ENCODE measurements at places on chromosomes 2 and 18.

- DNase-seq: no peak
These were observed 36.7 kb downstream of the RMC1 start for GRCh38 chr18:23539911-23540525.

GRCh38 chr2:236162031-236162845 is 5.9 kb downstream of the GBX2 start:
- DNase-seq: no peak

- peak; percentile 24 for DNase-seq
These were observed 33.1 kb upstream of the HDAC4 start for GRCh38 chr2:239433777-239434403.

- no peak for DNase-seq
These were observed 49.1 kb downstream of the KIAA2012 start for GRCh38 chr2:202122163-202122540.

GRCh38 chr18:57219964-57220363 is 73.1 kb downstream of the BOD1L2 start:
- no peak for DNase-seq

- DNase-seq: no peak
These were observed 278.9 kb downstream of the SLC4A3 start for GRCh38 chr2:219906114-219907010.

DNA sequence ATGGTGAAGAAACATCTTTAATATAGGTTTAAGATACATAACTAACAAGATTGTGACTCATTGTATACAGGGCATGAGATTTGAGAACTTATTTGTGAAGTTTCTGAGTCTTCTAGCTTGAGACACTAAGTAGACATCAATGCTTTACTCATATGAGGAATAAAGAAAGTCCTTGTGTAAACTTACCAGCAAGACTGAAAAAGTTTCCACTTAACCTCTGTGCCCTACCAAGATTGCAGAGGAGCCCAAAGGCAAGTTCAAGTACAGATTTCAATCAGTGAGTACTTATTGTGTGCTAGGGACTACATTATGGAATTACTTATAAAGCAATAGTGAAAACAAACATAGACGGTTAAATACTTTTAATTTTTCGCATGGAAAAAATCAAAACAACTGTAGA is 1041.2 kb upstream of the CELF4 start:
- peak; percentile 9 for DNase-seq

GRCh38 chr2:177464549-177464948 is 72.0 kb downstream of the AGPS start:
- no peak for DNase-seq

GRCh38 chr2:37711831-37712230 is 40.4 kb upstream of the CDC42EP3 start:
- no peak for DNase-seq

DNA sequence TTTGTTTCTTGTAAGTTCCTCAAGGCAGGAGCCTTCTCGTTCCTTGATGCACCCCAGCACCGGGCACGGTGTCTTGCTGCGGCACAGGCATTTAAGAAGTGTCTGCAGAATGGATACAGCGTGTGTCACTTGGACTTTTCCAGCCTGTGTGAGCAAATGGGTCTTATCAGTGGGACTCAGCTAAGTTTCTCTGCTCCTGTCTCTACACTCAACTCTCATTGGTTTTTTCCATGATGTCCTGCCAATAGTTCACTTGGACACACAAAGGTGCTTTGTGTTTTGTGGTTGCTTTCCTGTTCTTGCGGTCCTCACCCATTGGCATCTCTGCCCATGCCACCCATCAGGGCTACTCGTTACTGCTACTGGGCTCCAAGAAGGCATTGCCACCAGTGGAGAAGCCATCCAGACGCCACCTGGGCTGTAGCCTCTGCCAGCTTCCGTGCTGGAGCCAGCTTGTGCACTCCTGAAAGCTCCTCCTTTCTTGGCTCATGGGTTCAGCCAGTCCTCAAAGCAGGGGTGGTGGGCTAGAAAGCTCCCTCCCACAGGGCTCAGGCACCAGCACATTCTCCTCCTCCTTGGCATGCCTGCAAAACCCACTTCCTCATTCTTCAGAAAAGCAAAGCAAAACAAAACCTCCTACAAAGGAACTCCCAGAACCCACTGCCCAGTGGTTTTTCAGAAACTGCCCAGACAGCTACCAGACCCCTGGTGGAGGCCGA is 41.4 kb downstream of the IL1R2 start:
- DNase-seq: peak; percentile 22

DNA sequence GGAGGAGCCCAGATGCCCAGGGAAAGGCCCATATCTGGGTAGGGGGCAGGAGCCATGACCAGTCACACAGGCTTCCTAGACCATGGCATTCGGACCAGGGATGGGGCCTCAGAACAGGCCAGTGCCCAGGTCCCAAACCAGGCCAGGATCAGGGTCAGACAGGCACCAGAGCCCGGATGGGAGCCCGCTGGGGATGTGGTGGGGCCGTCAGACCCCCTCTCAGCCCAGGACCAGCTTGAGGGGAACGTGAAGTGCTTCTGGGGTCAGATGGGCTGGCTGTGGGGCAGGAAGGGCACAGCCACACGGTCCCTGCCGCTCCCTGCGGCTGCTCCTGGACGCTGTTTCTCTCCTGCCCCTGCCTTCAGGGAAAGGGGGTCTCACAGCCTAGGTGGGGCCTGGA is 39.1 kb downstream of the SNED1 start:
- DNase-seq: no peak

DNA sequence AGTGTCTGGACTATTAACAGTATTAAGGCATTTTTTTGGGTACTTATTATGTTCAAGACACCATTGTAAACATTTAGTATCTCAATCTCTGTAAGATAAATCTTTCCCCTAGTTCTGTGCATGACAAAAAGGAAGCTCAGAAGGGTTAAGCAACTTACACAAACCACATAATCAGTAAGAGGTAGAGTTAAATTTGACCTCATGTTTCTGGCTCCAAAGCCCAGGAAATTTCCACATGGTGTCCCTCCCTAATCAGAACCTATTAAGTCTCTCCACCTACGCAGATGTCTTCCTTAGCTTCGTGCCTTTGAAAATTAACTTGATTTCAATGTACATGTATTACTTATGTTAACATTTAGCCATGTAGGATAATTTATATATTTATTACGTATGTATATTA is 2.0 kb downstream of the MFSD6 start:
- no peak for DNase-seq
